ENCODE measurements at places on chromosomes 5 and 9.
A peak's percentile ranks its signal among the peaks of the same experiment; 100 is the strongest.

GRCh38 chr9:137021979-137022661, 5.9 kb downstream of the ABCA2 start:
- DNase-seq = peak; percentile 76

- DNase-seq = no peak
Measured at GRCh38 chr9:26551971-26552370, 340.6 kb downstream of the CAAP1 start.

DNA sequence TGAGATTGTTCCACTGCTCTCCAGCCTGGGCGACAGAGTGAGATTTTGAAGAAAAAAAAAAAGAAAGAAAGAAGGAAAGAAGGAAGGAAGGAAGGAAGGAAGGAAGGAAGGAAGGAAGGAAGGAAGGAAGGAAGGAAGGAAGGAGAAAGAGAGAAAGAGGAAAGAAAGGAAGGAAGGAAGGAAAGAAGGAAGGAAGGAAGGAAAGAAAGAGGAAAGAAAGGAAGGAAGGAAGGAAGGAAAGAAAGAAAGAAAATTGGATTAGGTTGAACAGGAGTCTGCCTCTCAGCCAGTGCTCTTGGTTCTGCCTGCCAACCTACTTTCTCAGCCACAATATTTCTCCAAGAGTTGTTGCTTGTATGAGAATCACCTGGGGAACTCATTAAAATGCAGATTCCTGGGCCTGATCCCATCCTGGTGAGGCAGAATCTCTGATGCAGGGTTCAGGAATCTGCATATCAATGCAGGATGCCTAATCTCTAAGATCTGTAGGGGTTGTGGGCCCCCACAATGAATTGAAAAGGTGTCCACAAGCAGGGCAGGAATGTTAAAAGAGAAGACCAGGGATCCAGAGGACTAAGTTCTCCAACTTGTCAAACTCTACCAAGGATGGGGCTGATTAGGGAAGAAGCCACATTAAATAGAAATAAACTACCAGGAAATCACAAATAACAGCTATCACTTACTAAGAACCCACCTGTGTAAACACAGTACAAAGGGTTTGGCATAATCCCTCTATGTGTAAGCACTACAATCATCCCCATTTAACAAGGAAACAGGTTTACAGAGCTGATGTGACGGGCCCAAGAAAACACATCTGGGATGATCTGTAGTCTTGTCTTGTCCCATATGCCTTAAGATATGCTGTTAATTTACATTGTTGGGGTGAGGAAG, 23.4 kb upstream of the GALNT10 start:
- DNase-seq = no peak

- no peak for DNase-seq
Measured at GRCh38 chr5:158462349-158463114, 603.6 kb upstream of the CLINT1 start.

- no peak for DNase-seq
Measured at GRCh38 chr9:127991757-127992274, 11.0 kb upstream of the EEIG1 start.

GRCh38 chr5:10109299-10109698, 140.4 kb downstream of the ATPSCKMT start:
- no peak for DNase-seq

GRCh38 chr5:78376315-78376714, 15.9 kb downstream of the SCAMP1 start:
- DNase-seq = no peak

- no peak for DNase-seq
Measured at GRCh38 chr5:60870857-60871256, 26.8 kb upstream of the ELOVL7 start.

DNA sequence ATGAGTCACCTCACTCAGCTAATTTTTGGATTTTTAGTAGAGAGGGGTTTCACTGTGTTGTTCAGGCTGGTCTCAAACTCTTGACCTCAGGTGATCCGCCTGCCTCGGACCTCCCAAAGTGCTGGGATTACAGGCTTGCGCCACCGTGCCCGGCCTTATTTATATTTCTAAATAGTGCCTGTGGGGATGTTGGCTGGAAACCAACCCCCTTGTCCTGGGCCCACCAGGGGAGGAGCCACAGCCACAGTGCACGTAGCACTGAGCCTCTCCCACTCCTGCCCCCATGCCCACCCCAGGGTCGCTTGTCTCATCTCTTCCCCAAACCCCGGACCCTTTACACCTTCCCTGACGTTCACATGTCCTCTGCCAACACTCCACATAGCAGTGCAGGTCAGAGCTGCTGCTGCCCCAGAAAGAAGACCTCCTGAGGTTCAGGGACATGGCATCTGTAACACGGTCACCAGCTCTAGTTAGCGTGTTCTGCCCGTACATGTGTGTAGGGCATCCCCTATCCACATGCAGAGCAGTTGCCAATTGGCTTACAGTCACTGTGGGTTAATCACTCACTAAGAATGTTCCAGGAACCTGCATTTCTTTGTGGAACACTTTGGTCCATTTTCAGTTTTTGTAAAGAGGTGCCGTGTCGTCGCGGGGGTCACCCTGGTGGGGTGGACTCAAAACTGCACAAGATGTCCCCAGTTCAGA, 10.2 kb upstream of the MRPS2 start:
- DNase-seq = no peak

- DNase-seq = no peak
Measured at GRCh38 chr5:133801955-133802751, 166.3 kb downstream of the C5orf15 start.

GRCh38 chr9:98971168-98971914, 27.6 kb downstream of the COL15A1 start:
- no peak for DNase-seq

- DNase-seq = no peak
Measured at GRCh38 chr9:82101475-82101874, 112.9 kb downstream of the SPATA31D1 start.

DNA sequence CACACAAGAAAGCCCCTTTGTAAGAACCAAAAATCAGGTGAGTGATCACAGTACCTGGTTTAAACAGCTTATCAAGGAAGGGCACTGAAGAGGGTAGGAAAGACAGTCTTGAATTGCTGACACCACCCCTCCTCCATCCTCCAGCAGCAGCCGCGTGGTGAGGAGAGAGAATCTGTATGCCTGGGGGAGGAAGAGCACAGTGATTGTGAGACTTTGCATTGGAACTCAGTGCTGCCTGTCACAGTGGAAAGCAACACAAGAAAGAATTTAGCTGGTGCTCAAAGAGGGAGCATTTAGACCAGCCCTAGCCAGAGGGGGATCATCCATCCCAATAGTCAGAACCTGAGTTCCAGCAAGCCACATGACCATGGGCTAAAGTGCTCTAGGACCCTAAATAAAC, 11.6 kb upstream of the STX17 start:
- DNase-seq = no peak
